ENCODE measurements at places on chromosomes 7 and 10.
A peak's percentile ranks its signal among the peaks of the same experiment; 100 is the strongest.

DNA sequence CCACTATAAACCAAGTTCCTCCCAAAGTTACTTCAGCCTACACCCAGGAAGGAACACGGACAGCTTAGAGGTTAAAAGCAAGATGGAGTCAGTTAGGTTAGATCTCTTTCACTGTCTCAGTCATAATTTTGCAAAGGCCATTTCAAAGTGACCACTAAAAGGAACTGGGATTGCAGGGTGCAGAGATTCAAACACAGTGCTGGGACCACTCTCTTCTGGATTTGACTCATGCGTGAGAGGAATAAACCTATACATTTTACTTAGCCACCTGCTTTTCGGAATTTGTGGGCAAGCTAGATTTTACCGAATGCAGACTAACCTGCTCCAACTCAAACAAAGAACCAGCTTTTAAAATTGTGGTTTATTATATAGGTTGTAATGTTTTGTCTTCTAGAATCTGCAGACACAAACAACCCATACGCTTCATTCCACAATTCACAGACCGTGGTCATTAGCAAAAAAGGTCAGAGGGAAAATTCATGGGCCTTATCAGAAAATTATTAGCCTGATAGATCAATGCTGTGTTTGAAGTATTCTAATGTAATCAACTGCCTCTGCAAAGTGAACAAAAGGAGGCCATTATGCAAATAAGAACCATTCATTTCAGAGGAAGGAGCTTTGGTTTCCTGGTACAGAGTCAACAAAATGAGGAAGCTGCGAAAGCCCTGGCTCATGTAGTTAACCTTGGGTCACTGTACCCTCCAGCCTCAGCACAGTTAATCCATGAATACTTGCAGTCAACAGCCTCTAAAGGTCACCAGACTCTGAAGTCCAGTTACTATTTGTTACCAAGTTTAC, 342.7 kb upstream of the KLF6 start:
- no peak for DNase-seq

- no peak for DNase-seq
Observed at GRCh38 chr7:128904381-128905197, 5.9 kb downstream of the KCP start.

- no peak for DNase-seq
Observed at GRCh38 chr10:122050311-122050710, 61.3 kb downstream of the TACC2 start.

- DNase-seq: no peak
Observed at GRCh38 chr10:127319691-127320090, 123.3 kb upstream of the INSYN2A start.

DNA sequence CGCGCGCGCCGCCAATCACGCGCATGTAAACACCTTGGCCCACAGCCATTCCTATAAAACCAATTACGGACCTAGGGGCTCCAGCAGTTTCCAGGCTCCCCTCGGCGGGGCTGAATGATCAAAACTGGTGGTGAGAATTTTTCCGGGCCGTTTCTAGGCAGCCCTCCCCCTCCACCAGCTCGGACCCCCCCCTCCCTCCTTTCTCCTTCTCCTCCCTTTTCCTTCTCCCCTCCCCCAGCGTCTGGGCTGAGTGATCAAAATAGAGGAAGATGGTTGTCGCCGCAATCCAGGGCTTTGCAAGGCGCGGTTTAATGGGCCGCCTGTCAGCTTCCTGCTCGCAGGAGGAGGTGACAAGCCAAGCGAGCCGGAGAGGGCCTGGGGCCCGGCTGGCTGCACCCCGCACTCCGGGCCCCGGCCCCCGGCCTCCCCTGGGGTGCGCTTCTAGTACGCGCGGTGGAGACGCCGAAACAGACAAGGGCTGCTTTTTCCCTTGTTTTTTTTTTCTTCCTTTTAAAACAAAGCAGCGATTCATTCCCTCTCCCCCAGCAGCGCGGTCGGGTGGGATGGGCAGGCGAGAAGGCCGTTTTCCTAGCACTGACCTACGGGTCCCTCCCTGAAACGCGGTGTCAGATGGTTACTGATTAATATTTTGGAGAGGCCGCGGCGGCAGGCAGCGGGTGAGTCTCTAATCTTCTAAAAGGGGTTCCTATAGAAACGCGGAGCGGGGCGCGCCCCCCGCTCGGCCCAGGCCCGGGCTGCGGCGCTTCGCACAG, 528 bp upstream of the TNRC18 start:
- DNase-seq: no peak

- DNase-seq: no peak
Observed at GRCh38 chr10:38050212-38050611, 39.7 kb downstream of the ZNF33A start.

DNA sequence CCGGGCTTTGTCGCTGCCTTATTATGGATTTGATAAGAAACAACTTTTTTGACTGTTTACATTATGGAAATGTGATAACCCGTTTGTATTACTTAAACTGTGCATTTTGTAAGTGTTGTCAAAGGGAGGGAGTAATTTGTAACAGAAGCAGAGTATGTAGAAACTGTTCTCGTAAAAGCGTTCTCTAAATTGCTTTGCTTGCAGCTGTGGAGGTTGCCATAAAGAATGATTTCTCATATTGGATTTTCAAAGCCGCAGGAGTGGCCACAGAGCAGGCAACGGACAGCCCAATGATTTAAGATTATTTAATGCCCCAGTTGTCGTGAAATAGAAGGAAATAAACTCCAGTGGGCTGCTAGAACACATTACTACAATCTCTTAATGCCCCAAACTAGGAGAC, 114.0 kb upstream of the INSYN2A start:
- no peak for DNase-seq

- no peak for DNase-seq
Observed at GRCh38 chr10:79230328-79230830, 116.9 kb upstream of the PPIF start.

- no peak for DNase-seq
Observed at GRCh38 chr10:118370499-118370898, 28.4 kb upstream of the FAM204A start.

DNA sequence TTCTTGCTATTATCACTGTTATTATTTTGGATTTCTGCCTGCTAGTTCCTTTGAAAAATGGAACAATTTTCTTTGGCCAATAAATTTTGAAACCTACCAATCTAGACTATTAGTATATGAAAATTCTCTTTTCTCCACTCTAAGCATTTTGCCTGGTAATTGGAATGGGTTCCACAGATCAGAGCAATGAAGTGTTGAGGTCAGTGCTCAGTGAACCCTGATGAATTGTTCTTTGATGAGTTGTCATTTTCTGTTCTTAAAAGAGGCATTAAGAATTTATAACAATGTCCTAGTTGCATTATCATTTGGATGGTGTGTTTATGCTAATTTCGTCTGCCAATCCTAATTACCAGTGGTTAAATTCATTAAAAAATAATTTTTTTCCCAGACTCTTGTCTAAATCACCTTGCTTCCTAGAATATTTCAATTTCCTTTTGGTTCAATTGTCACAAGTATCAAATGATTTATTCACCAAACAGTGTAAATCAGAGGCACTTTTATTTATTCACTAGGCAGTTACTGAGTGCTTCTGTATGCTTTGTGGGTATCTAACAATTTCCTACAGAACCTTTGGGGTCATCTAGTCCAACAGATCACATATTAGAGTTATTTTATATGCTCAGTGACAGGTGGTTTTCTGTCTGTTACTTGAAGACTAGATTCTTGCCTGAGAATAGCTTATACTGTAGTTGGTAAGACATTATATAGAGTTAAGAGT, 239.0 kb downstream of the DNAJB9 start:
- no peak for DNase-seq

GRCh38 chr10:50367732-50368131, 116.4 kb upstream of the ASAH2 start:
- no peak for DNase-seq

GRCh38 chr7:100013328-100013676, 2.1 kb upstream of the ZKSCAN1 start:
- DNase-seq: peak; percentile 14

GRCh38 chr7:31258391-31258790, 82.1 kb downstream of the NEUROD6 start:
- DNase-seq: no peak

DNA sequence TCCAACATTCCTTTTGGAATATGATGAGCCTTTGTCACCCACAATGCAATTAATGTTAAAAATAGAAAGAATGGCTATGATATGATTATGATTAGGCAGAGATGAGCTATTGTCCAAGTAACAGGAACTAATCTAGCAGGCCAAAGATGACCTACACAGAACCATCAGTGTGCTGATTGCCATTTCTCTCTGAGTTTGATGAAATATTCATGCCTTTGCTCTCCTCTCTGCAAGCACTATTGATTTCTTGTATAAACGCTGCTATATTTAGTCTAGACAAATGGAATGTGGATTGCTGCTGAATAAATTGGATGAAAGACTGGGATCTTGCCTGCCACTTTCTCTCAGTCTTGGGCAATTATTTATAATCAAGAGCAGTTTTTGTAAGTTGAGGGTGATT, 85.4 kb downstream of the HDAC9 start:
- DNase-seq: no peak

- DNase-seq: no peak
Observed at GRCh38 chr10:50506861-50507573, 116.7 kb downstream of the SGMS1 start.

GRCh38 chr10:97830064-97830463, 19.6 kb upstream of the GOLGA7B start:
- DNase-seq: no peak

GRCh38 chr7:51079494-51079893, 237.1 kb downstream of the COBL start:
- no peak for DNase-seq

GRCh38 chr10:75435291-75435690, 3.9 kb downstream of the LRMDA start:
- no peak for DNase-seq

GRCh38 chr7:39672176-39672575, 48.8 kb downstream of the RALA start:
- DNase-seq: no peak

GRCh38 chr7:47887016-47887640, 61.1 kb downstream of the PKD1L1 start:
- no peak for DNase-seq

GRCh38 chr7:90892213-90892612, 296.1 kb downstream of the CDK14 start:
- no peak for DNase-seq

DNA sequence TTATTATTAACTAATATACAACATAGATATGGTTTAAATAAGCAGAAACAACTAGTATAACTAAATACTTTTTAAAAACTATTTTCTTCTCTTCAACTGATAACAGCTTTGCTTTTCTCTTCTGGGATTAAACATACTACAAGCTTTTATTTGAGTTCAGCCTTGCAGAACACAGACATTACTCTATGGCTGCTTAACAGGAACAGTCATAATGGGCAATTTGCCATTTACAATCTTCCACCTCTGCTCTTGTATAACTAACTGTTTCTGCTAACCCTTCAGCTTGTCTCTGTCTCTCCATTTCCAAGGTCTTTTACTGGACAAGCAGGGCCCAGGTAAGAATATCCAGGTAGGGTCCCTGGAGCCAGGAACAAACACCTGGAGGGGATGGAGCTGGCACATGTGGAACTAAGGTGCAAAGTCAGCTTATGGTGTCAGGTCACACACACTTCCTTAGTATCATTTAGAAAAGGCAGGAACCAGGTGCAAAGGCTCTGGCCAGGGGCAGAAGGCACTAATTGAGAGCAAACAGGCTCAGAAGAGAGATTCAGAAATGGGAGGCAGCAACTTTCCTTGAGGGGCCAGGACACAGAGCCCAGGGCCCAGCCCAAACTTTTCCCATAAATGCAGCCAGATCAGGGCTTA, 93.1 kb downstream of the STRA8 start:
- DNase-seq: no peak

GRCh38 chr7:150378115-150378852, 846 bp upstream of the ZNF775 start:
- DNase-seq: peak; percentile 24

DNA sequence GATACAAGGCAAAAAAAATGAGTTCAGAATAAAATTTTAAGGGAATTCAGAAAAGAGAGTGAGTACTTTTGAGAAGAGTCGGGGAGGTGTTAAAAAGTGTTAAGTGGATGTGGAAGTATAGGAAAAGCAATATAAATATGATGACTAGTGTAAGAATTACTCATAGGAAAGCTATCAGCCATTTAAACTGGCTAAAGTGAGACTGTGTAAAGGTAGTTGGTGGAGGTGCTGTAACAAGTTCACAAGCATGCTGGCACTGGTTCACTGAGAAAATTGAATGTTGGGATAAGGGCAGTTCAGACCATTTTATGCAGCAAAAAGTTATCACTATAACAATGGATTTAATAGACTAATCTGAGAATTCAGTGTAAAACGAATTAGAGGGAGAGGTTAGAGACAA, 179.0 kb upstream of the DKK1 start:
- DNase-seq: no peak

DNA sequence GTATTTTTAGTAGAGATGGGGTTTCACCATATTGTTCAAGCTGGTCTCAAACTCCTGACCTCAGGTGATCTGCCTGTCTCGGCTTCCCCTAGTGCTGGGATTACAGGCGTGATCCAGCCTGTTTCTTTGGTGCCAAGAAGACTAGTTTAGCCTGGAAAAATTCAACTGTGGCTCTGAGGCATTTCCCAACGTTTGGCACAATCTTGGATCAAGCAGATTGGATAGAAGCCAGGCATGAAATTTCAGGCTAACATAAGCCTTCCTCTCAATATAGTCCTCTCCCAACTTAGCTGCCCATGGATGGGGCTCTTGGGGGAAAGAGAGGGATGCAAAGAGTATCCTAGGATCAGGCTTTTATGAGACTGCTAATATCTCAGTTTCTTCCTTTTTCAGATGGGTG, 53.8 kb downstream of the APBB1IP start:
- no peak for DNase-seq

- no peak for DNase-seq
Observed at GRCh38 chr10:126670056-126670894, at the start of gene C10orf90. C10orf90 (minus strand) TSS chr10:126670693; CDS start chr10:126670480, 213 bp downstream.

DNA sequence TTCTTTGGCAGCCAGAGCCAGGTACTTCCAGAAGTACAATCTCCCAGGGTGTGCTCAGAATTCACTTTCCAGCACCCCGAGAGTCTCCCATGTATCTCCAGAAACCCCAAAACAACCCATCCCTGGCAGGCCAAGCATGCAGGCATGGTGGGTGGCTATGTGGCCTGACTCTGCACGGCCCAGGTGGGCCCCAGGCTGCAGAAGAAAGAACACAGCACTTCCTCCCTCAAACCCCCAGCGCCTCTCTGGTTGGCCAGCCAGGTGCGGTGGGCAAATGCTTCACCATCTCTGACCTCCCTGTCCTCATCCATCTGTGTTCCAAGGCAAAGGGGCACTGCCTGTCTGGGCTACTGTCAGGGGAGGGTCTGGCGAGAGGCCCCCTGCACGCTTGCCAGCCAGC, 100.3 kb downstream of the MKI67 start:
- no peak for DNase-seq

DNA sequence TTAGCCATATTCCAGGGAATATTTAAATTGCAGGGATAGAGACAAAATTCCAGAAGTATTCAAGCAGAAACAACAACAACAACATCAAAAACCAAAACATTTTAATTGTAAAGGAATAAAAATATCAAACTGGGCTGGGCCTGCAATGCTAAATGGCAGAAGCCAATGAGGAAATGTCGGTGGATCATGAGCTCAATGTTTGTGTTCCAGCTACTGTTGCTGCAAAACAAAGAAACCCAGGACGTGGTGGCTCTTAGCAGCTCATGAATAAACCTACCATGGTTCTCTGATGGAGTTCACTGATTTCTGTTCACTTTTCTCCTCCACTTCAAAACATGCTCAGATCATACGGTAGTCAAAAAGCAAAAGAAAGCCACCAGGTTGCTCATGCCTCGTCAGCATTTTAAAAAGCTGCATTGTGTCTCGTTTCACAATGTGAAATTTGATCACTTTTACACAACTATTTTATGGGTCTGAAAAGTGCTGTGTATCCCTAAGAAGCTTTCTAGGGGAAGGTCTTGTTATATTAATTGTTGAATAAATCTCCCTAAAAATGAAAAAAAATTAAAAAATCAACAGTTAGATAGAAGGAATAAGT, 54.0 kb downstream of the ASNS start:
- no peak for DNase-seq

GRCh38 chr7:149063476-149063875, 27.0 kb downstream of the ZNF786 start:
- DNase-seq: no peak
